ENCODE measurements at places on chromosomes 12 and 14.

GRCh38 chr14:61472801-61473376 is 151.5 kb downstream of the PRKCH start:
- DNase-seq: no peak

DNA sequence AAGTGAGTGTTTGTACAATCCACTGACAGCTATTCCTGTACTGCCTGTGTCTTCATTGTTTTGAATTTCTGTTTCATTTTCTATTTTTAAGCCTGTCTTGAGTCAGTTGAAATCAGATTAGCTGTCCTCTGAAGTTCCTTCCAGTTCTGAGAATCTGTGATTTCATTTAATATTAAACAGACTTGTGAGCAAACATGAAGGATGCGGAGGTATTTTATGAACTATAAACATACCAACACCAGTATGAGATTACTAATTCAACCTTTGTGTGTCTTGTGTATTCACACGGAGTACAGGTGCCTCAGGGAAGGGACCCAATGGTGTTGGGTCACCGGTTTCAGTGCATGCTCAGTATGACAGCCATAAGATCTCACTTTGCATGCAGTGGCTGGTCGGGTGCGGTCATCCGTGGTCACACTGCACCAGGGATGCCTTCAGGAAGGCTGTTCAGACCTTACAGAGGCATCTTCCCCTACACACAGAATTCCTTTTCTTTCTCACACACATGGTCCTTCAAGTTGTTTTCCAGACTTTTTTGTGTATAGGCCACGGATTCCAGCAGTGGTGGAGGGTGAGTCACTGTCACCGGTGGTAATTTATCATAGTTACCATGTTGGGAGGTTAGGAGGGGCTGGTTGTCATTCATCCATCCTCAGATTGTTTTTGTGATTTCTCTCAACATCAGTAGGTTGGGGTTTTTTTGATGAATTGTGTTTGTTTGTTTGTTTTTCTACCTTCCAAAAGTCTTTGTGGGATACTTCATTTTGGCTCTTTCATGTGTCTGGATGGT is 103.0 kb upstream of the SFSWAP start:
- DNase-seq: no peak

DNA sequence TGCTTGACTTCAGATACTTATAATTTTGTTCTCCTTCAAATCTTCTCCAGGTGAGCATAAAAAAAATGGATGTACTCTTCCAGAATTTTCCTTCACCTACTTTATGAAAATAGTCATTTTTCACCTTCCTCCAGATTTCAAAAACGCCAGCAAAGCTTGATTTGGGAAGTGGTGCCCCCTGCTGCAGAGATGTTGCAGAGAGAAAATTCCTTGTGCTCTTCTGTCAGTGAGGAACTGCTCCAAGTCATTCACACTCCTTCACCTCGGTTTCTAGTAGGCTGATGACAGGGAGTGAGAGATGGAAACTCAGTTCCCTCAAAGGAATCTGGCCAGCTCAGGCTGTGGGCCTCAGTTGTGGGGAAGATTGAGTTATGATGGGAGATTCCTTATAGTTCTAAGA is 24.2 kb upstream of the RNASE3 start:
- no peak for DNase-seq

DNA sequence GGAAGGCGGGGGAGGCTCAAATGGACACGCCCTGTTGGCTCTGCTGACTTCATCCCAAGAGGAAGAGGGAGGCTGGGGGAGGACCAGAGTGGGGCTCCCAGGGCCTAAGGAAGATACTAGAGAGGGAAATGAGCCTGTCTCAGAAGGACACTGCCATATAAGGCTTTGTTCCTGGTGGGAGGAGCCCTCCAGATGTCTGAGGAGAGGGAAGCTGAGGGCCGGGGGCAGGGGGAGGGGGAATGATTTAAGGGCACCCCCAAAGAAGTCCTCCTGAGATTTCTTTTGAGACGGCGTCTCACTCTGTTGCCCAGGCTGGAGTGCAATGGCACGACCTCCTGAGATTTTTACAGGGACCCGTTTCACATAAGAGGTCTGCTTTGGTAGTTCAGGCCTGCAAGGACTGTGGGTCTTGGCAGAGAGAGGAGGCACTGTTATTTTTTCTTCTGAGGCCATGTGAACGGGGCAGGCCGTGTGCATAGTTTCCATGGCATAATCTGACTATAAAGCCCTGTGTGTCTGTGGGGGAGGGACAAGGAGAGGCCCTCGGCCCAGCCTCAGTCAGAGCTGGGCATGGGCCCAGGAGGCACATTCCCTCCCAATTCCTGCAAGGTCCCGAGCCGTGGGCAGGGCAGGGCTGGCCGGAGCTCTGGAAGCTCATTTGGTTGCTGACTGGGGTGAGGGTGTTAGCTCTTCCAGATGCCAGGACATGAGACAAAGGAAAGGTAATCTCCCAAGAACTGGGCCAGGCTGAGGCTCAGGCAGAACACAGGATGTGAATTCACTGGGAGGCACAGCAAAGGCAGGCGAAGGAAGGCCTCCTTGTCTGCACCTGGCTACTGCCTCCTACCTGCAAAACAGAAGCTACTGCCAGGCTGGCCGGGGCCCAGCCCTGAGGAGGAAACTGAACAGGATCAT is 22.2 kb upstream of the PLEKHG3 start:
- DNase-seq: no peak

- no peak for DNase-seq
Measured at GRCh38 chr12:88856201-88856600, 275.9 kb upstream of the KITLG start.

DNA sequence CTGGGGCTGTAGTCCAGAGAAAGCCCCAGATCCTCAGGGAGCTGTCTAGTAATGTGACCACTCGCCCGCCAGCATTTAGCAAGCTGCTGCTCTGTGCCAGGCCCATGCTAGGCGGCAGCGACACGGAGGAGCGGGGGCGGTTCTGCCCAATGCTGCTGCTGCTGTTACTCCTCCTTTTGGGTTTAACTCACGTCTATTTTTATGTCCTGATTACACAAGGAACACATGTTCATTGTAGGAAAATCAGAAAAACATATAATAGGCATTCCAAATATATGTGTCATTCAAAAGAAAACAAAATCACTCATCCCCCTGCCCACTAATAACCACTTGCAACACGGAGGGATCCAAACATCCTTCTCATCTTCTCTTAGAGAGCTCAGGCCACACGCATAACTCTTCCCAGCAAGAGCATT is 30.4 kb downstream of the CCDC92 start:
- no peak for DNase-seq

DNA sequence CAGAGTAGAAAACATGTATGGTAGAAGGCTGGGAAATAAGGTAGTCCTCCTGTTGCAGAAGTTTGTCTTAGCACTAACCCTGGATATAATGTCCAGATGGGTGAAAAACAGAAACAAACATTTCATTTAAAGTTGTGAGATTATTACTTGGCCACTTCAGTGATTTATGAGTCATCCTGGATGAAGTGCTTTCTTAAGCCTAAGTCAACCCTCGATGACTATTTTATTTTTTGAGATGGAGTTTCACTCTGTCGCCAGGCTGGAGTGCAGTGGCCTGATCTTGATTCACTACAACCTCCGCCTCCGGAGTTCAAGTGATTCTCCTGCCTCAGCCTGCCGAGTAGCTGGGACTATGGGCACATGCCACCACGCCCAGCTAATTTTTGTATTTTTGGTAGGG is 10.2 kb downstream of the DLST start:
- no peak for DNase-seq

- no peak for DNase-seq
Measured at GRCh38 chr12:9079883-9080675, 35.6 kb downstream of the A2M start.

GRCh38 chr14:54503486-54503885 is 6.2 kb upstream of the CGRRF1 start:
- DNase-seq: no peak

DNA sequence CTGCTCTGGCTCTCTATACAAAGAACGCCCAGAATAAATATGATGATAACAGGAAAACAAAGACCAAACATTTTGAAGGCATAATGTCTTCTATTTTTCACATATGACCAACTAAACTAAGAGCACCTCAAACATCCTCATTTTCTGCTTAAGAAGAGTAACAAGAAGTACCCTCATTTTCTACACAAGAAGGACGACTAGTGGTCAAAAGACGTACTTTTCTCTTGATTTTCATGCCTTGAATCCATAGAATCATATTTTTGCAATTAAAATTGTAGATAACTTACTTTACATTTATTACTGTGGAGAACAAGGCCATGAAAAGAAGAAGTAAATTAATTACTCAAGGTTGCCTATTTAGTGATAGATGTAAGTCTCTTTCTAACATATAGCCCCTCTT is 358.6 kb downstream of the DUSP6 start:
- DNase-seq: no peak

DNA sequence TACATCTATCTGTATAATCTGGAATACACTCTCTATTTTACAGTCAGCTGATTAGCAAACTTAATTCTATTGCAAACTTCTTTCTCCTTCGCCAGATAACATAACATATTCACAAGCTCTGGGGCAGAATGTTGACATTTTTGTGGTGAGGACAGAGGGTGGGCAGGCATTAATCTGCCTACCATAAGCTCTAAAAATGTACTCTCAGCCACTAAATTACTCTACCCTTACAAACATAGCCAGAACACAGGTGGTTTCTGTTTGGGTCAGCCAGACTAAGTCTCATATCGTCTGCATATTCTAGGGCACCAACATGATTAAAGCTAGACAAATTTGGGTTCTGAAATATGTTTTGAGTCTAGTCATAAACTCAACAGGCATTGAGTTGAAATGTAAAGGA is 90.1 kb downstream of the SLC6A15 start:
- no peak for DNase-seq

DNA sequence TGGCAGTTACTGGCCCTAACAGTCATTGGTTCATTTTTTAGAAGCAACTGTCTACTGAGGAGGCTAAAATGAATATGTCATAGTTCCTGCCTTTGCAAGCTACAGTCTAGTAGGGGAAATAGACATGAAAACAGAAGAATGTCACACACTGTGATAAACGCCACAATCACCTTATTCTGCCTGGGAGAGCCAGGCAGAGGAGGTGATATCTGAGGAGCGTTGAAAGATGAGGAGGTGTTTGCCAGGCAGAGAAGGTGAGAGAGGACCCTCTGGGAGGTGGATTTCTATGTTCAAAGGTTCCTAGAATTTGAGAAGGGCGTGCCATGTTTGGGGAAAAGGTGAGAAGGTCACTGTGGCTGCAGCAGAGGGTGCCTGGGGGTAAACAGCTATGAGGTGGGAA is 185.7 kb downstream of the PAX9 start:
- DNase-seq: no peak

GRCh38 chr12:99910342-99910741 is 74.4 kb downstream of the ANKS1B start:
- DNase-seq: no peak

GRCh38 chr14:88146881-88147649 is 142.1 kb downstream of the GPR65 start:
- no peak for DNase-seq

- no peak for DNase-seq
Measured at GRCh38 chr12:47841501-47841900, 21.8 kb upstream of the HDAC7 start.

DNA sequence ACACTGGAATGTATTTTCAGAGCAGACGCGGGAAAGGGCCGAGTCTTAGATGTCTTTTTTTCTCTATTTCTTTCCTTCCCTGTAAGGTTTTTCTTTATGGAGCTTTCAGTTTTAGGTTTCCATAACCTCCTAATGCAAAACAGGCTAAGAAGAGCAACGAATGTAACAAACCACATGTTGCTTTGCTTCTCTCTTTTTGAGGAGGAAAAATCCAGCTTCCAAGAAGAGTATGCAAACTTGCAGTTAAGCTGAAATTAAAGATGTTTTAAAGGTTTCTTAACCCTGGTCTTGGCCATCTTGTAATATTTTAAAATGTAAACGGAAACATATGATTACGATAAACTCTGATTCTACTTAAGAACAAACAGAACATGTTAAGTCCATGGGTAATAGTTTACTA is 86.9 kb downstream of the PRICKLE1 start:
- DNase-seq: no peak

DNA sequence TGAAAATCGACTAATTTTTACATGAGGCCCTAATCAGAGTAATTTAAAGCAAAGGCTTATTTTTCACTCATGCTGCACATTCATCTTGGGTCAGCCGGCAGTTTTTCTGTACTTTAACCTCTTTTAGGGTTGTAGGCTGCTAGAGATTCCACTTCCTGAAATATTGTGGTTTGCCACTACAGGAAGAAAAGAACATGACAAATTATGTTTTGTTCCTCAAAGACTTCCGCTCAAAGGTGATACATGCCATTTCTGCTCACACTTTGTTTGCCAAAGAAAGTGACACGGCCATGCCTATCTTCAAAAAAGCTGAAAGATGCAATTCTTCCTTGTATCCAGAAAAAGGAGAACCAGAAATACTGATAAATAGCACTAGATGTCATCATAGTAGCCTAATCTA is 183.4 kb upstream of the PPFIA2 start:
- no peak for DNase-seq

DNA sequence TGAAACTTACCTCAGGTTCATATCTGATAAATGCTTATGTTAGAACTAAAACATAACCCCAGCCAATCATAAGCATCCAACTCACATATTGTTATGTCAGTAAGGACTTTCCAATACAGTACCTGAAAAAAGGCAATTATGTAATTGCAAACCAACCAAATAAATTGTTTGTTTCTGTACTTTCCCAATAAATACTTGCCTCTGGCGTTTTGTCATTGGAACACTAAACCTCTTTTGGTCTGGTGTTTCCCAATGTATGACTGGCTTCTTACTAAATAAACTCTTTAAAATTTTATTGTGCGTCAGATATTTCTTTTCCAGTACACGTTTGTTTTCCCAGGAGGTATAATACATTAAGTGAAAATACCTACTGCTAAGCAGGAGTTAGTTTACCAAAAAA is 6.7 kb upstream of the PTPRB start:
- DNase-seq: no peak

DNA sequence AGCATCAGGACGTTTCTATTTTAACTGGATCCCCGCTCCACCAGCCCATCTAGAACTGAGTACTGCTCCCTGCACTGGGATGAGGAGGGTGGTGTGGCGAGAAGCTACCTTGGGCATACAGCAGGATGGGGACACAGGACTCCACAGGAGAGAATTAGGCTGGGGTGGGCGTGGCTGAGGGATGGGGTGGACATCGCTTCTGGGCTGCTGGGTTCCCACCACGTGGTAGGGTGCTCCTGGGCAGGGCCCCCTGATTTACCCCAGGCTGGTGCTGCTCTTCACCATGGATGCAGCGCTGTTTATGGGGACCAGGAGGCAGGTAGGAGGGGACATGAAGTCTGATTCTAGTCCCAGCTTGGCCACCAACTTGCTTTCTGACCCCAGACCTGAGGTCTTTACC is 41.9 kb downstream of the VDR start:
- no peak for DNase-seq
